Right ventricle myocardium inferior (tissue), 1 donor: ENCODE measurements at places on chromosomes 3 and 15.

DNA sequence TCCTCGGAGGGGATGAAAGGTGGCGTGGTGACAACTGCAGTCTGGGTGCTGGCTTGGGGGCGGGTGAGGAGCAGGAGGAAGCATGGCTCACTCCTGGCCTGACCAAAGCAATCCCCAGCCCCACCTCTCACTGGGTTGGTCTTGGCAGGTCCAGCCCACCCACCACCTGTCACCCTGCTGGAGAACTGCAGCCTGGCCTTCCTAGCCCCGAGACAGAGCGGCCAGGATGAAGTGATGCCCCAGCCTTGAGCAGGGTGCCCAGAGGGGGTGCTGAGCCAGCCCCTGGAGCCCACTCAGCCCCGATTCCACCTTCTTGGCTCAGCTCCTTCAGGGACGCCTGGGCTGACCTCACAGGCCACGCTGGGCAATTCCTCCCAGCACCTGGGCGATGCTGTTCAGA, 89.9 kb downstream of the IQSEC1 start:
- no peak for DNase-seq

- DNase-seq = no peak
Observed at GRCh38 chr3:133730993-133731392, 15.2 kb upstream of the TF start.

DNA sequence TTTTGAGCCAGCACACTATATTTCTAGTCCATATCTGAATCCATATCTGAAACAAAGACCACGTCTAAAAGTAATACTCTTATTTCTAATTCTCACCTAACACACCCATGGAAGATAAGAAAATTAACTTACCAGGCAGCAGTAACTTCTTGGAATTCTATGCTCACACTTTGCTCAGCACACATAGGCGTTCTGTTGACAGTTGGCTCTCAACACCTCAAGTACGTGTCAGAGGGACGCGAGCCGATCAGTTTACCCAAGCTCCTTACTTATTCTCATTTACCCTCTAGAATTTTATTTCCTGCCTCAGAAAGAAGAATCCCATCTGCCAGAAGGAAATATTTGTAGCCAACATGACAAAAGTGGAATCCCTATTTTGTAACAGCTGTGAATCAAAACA, 911.9 kb downstream of the FHIT start:
- DNase-seq = no peak

- DNase-seq = no peak
Observed at GRCh38 chr3:58658508-58658907, 8.1 kb downstream of the FAM3D start.

GRCh38 chr3:20173844-20174410, 12.1 kb downstream of the SGO1 start:
- no peak for DNase-seq

DNA sequence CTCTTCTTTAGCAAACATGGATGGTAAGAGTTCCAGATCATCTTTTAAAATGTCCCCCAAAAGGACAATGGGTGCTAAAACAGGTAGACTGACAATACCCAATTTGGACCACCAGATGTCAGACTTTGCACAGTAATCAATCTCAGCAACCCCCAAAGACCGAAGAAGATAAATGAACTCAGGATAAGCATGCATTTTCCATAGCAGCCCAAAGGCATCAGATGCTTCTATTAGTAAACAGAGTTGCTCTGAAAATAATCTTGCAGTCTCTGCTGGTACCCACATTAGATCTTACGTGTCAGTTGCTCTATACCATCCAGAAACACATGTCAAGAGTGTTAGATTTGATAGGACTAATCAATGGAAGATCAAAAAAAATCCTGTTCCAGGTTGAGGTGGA, 20.6 kb downstream of the MYH15 start:
- DNase-seq = no peak
